ENCODE measurements at places on chromosomes 1 and 21.

DNA sequence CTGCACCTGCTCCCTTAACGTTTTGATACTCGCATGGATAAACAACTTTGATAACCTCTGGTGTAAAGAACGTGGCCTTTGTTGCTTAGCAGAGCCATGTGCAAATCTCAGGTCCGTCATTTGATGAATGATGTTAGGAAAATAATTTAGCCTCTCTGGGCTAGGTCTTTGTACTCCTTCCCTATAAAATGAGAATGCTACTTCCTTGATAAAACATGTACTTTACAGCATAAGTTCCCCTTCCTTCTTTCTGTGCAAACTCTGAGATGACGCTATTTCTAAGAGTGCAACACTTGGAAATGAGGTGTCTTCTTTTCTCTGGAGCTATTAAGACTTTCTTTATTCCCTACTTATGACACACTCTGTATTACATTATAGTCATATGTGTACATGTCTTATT lies 243.4 kb downstream of the RGS7 start:
- no peak for DNase-seq

DNA sequence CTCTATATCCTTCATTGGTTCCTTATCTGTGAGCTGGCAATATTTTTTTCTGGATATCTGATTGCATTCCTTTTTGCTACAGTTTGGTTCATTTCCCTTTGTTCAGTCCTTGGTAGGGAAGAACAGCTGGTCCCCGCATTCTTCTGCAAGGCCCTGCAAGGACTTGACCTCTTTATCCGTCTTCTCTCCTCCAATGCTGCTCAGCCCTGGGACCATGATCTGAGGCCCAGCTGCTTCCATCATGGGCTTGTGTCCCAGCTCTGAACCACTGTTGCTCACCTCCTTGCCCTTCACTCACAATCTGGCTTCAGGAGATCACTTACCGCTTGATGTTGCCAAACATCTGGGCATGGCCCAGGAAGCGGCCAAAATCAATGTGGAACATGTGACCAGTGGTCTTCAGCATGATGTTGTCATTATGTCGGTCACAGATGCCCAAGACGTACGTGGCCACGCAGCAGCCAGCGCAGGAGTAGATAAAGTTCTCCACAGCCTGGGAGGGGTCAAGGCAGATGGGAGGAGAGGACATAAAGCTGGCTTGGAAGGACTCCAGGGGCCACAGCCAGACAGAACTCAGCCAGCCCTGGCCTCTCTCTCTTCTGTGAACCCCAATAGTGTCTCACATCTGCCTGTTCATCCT lies 22.6 kb upstream of the PPP1R15B start:
- no peak for DNase-seq

DNA sequence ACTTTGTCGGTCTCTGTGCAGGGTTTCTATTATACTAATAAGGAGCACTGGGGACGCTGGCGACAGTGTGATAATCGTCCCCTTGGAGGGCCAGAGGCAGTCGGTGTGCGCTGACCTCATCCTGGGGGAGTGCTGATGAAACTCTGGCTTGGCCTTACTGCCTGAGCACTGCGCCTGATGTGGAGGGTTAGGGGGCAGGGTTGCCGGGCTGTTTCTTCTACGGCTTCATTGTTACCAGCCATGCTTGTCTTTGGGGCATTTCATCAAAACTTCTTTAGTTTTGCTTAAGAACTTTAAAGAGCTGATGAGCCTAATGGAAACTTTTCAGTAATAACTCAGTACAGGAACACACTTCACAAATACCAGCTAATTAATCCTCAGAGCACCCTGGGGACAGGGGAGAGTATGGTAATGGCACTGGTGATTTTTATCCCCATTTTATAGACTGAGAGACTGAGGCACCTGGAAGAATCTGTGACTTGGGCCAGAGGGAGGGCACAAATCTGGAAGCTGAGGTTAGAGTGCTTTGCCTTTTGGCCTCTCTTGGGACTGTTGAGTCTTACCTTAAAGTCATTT lies 81.8 kb downstream of the PEX14 start:
- no peak for DNase-seq

DNA sequence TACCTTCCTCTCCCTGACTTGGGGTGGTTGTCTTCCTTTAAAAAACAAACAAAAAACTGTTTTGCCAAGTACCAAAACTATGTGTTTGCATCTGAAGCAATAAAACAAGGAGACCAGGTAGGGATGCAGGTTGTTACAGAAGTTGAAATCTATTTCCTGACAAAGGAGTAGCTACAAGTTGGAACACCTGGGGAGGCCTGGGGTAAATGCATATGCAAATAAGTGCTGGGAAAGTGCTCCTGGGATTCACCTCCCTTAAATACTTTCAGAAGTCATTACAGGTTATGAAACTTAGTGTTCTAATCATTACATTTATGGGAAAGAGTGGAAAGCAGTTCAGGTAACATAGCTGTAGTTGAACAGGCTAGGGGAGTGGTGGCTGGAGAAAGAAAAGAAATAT lies 1.9 kb upstream of the TSNAX start:
- DNase-seq: no peak

- no peak for DNase-seq
These were observed 27.3 kb downstream of the VANGL2 start for GRCh38 chr1:160427625-160428024.

DNA sequence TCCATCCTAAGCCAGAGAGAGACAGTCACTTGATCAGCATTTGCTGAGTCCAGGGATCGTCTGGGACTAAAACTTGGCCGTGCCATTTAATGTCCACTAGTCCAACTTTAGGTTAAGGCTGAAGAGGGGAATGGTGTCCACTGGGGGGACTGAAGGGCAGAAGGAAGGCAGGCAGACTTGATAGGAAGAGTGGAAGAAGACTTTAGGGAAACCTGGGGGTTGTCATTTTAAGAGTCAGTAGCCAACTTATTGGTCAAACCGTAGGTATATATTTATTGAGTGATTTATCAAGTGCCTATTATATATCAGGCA lies 1.3 kb upstream of the LMOD1 start:
- no peak for DNase-seq

- DNase-seq: no peak
These were observed 129.9 kb downstream of the NTPCR start for GRCh38 chr1:233080286-233080685.

GRCh38 chr1:78122389-78122788 lies 76.6 kb downstream of the GIPC2 start:
- DNase-seq: no peak

DNA sequence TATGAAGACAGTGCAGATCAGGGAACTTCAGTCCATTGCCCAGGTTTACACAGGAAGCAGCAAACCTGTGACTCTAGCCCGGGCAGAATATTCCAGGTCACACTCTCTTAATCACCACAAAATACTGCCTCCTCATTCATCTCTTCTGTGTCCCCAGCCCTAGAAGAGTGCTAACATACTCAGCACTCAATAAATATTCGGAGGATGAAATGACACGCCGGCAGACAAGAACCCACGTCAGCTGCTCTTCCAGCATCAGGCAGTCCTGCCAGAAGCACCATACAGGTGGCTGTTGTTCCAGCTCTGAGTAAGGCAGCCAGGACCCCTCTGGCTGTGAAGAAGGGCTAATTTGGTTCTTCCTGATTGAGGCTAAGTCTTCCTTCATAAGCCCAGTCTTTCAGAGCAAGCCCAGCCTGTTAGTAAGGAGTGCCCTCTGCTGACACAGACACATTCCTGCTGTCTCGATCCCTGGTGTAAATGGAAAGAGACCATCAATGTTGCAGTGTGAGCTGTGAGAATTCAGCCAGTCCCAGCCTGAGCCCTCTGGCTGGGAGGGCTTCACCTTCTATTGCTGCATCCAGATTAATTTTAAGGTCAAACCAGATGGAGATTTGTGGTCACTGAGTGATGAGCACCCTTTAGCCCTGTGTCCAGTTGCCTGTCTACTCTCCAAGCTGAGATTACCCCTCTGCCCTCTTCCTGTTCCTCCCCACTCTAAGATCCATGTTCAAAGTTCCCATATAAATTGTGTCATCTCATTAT lies 45.0 kb upstream of the KIRREL1 start:
- no peak for DNase-seq

DNA sequence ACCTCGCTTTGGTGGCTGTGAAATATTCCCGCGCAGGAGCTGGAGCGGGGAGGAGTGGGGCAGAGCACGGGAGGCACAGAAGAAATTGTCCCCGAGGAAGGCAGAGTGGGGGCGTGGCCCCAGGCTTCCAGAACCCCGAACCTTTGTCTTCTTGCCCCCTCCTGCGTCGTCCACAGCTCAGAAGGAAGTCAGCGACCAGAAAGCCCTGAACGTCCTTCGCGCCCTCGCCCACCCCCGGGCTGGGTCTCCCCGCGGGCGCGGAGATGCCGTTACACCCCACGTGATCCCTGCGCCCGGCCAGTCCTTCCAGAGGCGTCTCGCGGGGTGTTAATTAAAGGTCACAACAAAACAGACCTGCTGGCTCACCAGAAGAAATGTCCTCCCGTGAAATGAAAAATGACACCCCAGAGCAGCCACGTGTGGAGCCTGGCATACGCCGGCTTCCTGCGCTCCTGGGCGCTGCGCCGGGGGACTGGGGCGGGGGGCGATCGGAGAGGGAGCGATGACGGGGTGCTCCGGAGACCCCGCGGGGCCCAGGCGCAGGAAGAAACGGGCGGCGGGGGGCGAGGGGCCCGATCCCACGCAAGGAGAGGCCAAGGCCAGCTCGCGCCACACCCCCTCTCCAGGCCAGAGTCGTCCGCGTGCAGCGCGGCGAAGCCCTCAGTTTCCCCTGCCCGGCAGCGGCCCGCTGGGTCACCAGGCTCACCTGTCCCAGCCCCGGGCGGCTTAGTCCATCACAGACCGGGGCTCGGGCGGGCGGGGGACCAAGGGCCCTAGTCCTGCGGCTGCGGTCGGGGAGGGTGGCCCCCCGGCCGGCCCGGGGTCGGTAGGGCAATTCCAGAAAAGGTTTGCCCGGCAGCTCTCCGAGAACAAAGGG lies 995 bp upstream of the KIF26B start:
- no peak for DNase-seq

DNA sequence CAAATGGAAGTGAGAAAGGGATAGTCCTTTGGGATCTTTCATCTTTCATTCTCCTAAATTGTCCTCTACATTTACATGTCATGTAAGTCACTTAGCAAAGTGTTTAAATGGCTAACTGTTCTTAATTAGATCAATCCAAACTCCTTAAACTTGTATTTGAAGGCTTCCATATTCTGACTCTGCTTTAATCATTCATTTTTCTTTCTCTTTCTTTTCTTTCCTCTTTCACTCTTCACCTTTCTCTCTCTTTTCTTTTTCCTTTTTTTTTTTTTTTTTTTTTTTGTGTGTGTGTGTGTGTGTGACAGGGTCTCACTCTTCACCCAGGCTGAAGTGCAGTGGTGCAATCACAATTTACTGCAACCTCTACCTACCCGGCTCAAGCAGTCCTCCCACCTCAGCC lies 71.7 kb downstream of the RPS27 start:
- DNase-seq: no peak

GRCh38 chr1:70195342-70195741 lies 10.0 kb downstream of the LRRC40 start:
- no peak for DNase-seq

GRCh38 chr1:77039111-77039510 lies 171.8 kb downstream of the ST6GALNAC5 start:
- no peak for DNase-seq

GRCh38 chr1:220455559-220455958 lies 72.4 kb upstream of the MARK1 start:
- no peak for DNase-seq

GRCh38 chr1:25145775-25146393 lies 86.4 kb downstream of the SYF2 start:
- DNase-seq: no peak

DNA sequence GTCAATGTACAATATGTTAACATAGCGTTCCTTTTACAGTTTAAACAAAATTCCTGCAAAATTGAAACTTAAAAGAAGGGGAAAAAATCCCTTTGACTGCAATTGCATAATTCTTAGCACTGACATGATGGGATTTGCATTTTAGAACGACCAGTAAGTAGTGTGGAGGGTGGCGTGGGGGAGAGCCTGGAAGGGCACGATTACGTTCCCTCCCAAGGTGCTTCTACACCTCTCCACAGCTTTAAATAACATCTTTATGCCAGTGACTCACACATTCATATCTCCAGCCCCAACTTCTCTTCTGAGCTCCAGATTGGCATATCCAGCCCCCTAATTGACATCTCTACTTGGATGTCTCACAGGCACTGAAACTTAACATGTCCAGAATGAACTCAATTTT lies 64.3 kb downstream of the OLFML3 start:
- no peak for DNase-seq

- DNase-seq: no peak
These were observed 19.1 kb downstream of the CD84 start for GRCh38 chr1:160560045-160560705.

GRCh38 chr1:62142496-62142895 lies 52.2 kb upstream of the L1TD1 start:
- no peak for DNase-seq

- peak; percentile 78 for DNase-seq
These were observed at the start of gene IGSF9 for GRCh38 chr1:159945483-159946241. Gene IGSF9, minus strand, starts transcription at chr1:159945613. Its CDS starts 2,159 bp downstream, at chr1:159943454.

DNA sequence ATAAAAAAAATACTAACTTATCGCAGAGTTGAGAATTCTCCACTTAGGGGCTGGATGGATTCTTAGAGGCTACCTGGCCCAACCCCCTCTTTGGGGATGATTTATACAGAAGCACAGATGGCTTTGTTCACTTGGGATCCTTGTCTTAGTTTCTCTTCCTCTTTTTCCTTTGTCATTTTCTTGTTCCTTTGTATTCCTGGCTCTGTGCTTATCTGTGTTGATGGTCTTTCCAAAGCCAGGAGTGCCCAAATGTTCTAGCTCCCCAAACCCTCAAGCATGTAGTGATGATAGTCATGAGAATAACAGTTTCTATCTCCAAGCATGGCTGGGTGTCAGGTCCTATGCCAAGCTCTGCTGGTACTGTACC lies 27.4 kb downstream of the EPHB2 start:
- DNase-seq: no peak

DNA sequence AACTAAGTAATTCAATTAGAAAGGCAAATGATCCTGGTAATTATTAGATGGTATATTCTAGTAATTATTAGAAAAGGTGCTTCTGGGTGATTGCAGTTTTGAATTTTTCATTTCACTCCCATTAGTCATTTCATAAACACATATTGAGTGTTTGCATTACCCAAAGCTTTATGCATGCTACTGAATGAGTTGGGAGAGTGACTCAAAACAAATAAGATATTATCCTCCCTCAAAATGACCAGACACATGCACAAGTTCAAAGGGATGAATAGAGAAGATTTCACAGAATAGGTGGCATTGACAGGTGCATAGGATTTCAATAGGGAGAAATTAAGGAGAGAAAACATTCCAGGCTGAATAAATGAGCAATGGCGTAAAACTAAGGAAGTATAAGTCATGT lies 84.7 kb downstream of the PHTF1 start:
- DNase-seq: no peak

DNA sequence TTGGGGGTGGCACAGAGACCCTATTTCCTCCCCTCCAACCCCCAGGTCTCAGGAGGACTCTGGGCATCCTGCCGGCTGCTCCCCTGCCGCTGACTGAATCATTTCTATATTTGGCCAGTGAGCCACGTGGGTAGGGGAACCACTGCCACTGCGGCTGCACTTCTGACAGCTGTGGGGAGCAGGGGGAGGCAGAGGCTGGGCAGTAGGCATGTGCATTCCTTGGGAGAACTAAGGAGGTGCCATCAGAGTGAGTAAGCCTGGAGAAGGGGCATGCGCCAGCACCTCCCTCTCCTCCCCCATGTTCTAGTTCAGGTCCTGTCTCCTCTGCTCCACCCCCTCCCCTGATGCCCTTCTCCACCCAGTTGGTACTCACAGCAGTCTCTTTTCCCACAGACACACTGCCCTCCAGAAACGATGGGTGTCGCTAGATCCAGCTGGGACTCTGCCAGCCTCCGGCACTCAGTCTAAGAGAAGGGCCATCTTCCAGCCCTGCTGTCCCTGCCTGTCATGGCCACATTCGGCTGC lies 12.0 kb downstream of the PPFIA4 start:
- DNase-seq: no peak

GRCh38 chr1:235883261-235883927 lies 16.7 kb upstream of the LYST start:
- no peak for DNase-seq
